Cerebellum (tissue), 4 donors: ENCODE measurements at places on chromosomes 6 and 20. TPM values are rescaled to one million over a fixed set of nuclear protein-coding genes. Genes with fewer than 3 reads are reported as not detected.

Gene PLCB1
- total RNA-seq: 54.5 TPM

Gene DEFB127
- total RNA-seq: not detected

Gene BMP5
- 17.4 TPM for total RNA-seq

Gene ANGPT4
- total RNA-seq: 0.09 TPM

Gene DEFB132
- not detected for total RNA-seq

Gene HLA-DQA1
- not detected for total RNA-seq

Gene MRAP2
- 15.8 TPM for total RNA-seq

Gene PHACTR1
- 35.8 TPM for total RNA-seq

Gene ID4
- 118 TPM for total RNA-seq

Gene BNIP5
- total RNA-seq: not detected

Gene FERMT1
- 1.1 TPM for total RNA-seq

Gene NKX2-2
- 2.4 TPM for total RNA-seq

Gene BTBD9
- 29.3 TPM for total RNA-seq

Gene SALL4
- 2.3 TPM for total RNA-seq

Gene RNF114
- 49.5 TPM for total RNA-seq

Gene OXT
- not detected for total RNA-seq

Gene RBL1
- total RNA-seq: 19.7 TPM

Gene HUS1B
- 3.8 TPM for total RNA-seq

Gene CFAP61
- total RNA-seq: 5.0 TPM

Gene CYB5R4
- 11.3 TPM for total RNA-seq

Gene STX11
- total RNA-seq: 1.2 TPM

Gene PKHD1
- total RNA-seq: 0.18 TPM

Gene RBM38
- total RNA-seq: 11.4 TPM

Gene SSTR4
- 0.54 TPM for total RNA-seq

Gene POPDC3
- 0.27 TPM for total RNA-seq

Gene RFX6
- not detected for total RNA-seq

Gene UBD
- not detected for total RNA-seq

Gene EFCAB8
- total RNA-seq: not detected

Gene CTNNBL1
- 20.0 TPM for total RNA-seq

Gene SLC17A3
- not detected for total RNA-seq

Gene TTK
- total RNA-seq: 14.0 TPM

Gene RXRB
- 23.2 TPM for total RNA-seq

Gene ULBP2
- 3.2 TPM for total RNA-seq

Gene SYCP2L
- total RNA-seq: 4.7 TPM
